ENCODE measurements at places on chromosomes 16 and 17. TPM values are rescaled to one million over a fixed set of nuclear protein-coding genes. Genes with fewer than 3 reads are reported as not detected.

Gene CHST5
- not detected for total RNA-seq

Gene PPP1R1B
- not detected for total RNA-seq

Gene TNFRSF13B
- total RNA-seq: not detected

Gene GAS2L2
- total RNA-seq: not detected

Gene MYH13
- total RNA-seq: not detected

Gene CBX4
- total RNA-seq: 50.3 TPM

Gene PCGF2
- 0.63 TPM for total RNA-seq

Gene TBC1D3K
- not detected for total RNA-seq

Gene PHOSPHO1
- not detected for total RNA-seq

GRCh38 chr17:9261081-9262012 lies 240.0 kb downstream of the NTN1 start:
- DNase-seq: no peak

DNA sequence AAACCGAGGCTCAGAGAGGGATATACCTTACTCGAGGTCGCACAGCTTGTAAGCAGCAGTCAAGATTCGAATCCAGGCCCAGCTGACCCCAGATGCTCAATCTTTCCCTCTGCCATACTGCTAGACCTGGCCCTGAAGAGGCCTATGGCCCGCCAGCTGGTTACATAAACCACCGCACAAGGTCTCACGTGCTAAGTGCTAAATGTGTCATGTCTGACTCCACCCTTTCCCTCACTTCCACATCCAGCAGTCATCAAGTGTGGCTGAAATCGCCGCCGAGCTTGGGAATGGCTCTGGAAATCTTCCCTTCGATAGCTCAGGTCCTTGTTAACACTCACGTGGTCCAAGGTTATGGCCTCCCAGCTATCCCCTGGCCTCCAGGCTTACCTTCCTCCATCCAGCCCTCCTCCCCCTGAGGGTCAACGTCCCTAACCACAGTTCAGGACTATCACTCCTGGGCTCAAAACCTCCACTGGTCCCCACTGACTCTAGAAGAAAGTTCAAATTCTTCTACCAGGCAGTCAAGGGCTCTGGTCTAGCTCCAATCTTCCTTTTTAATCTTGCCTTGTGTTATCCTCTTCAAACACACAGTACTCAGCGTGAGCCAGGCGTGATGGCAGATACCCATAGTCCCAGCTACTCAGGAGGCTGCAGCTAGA lies 3.5 kb downstream of the ZBTB4 start:
- no peak for DNase-seq

DNA sequence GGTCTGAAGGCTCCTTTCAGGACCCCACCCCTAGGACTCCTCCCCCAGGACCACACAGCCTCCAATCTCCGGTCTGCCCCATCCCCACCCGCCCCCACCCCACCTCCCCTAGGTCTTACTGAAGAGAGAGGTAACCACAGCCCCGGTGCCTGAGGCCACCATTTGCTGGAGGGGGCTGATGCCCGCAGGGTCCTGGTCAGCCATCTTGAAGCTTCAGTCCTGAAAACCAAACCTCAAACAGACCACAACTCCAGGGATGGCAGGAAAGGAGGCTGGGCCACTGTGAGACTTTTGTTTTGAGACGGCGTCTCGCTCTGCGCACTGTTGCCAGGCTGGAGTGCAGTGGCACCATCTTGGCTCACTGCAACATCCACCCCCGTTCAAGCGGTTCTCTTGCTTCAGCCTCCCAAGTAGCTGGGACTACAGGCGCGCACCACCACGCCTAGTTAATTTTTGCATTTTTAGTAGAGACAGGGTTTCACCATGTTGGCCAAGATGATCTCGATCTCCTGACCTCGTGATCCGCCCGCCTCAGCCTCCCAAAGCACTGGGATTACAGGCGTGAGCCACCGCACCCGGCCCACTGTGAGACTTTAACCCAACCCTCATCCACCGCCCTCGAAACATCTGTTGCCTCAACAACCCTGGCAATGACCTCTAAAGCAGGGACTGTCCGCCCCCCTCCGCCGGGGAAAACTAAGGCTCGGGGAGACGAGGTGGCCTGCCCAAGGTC lies 1.1 kb downstream of the SLC25A39 start:
- DNase-seq: no peak

- no peak for DNase-seq
Observed at GRCh38 chr17:79748295-79749099, 17.8 kb downstream of the ENPP7 start.

- no peak for DNase-seq
Observed at GRCh38 chr17:36791150-36791941, 145.9 kb upstream of the LHX1 start.

DNA sequence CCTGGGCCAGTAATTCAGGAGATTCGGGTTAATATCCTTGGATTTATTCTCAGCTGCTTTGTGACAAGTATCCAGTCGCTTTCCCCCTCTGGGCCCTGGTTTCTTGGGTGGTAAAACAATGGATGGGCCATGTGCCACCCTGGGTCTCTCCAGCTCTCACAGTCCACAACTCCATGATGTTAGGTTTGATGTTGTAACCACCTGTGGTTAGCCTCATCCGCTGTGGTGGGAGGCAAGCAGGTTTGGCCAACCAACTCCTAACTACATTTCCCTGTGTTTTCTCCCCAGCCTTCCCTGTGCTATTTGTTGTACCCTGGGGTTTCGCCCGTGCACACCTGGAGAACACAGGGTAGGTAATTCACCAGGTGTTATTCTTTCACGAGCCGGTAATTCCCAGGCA lies 35.1 kb downstream of the GLP2R start:
- DNase-seq: no peak

DNA sequence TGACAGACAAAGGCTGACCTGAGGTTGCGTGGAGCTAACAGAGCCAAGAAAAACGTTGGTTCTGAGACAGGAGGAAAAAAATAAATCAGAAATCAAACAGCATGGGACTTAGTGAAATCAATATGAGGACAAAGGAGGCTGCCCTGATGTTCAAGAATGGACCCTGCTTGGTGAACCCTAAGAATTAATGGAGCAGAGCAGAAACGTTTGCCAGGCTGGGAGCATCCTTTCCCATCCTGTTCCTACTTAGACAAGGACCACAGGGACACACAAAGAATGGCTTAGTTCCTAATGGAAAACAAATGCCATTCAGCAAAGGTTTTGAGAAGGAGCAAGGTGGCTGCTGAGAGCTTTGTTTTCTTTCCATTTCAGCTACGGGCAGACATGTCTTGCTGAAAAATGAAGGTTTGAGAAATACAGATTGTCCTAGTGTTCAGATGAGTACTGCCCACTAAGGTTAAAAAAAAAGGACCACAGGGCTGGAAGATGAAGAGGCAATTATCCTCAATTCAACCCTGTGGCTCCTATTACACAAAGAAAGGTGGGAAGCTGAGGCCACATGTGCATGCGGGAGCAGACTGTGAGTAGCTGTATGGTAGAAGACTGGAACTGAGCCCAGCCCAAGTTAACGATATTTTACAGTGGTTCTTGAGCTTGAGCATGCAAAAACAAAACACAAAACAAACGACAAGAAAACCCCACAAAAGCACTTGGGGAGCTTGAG lies 230.1 kb downstream of the SLC39A11 start:
- DNase-seq: no peak

DNA sequence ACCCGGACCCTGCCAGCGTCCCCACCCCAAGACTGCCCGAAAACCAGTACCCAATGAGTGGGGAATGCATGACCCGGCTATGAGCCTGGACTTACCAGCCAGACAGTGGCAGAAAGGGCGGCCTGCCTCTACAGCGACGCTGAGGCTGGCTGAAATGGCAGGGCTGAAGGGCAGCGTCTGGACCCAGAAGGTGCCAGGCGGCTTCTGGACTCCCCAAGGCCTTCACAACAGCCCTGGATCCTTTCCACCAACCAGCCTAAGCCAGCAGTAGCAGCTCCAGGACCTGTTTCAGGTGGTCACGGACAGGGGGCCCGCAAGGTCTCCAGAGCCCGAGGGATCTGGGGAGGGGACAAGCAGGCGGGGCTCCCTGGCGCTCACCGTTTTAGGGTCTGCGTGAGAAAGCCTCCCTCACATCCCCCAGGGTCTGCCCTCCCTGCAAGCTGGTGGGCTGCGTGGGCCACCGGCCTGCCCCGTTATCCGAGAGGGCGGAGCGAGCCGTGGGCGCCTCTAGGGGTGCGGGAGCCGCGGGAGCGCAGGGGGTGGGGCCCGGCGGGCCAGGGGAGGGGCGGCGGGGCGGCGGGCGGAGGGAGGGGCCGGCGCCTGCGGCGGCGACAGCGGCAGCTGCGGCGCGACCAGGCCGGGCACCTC lies at the start of gene RIPOR1:
TSS of gene RIPOR1 (plus strand) at position 608 of the 648 bp plus-strand sequence. CDS start 9,618 bp downstream, outside the sequence.
- DNase-seq: no peak

GRCh38 chr16:83912519-83913244 lies 13.8 kb downstream of the MLYCD start:
- DNase-seq: no peak

- no peak for DNase-seq
Observed at GRCh38 chr16:4272114-4272956, 488 bp downstream of the TFAP4 start.

DNA sequence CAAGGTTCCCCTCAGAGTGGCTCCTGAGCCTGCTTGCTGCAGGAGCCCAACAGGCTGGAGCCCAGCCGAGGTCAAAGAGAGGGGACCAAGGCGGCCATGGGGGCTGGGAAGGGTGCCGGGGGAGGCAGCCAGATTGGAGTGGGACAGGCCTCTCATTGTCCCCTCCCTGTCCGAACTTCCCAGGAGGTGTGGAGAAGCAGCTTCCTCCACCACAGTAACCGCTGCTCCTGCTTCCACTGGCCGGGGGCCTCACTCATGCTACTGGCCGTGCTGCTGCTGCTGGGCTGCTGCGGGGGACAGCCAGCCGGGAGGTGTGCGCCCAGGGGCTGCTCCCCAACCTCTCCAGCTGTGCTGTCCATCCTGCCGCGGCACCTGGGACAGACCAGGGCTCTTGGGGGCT lies 29.3 kb downstream of the TMEM94 start:
- DNase-seq: no peak

GRCh38 chr16:72105978-72106377 lies 12.3 kb downstream of the DHX38 start:
- DNase-seq: no peak

DNA sequence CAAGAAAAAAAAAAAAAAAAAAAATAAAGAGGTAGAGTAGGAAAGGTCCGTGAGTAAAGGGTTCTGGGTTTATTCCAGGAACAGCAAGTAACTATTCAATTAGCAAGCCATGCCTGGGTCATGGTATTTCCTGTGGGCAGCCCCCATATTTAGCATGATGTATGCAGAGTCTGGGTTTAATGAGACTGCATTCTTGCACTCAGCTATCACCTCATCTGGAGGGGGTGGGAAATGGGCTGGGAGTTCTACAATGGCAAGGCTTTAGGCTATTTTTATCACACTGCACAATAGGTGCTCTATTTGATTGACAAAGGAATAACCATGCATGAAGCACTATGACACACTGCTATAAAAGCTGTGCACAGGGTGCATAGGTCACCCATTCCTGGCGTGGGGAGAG lies 104.0 kb upstream of the CCL2 start:
- DNase-seq: no peak
